ENCODE measurements at places on chromosomes 5 and 9.

- no peak for DNase-seq
These were observed 85.7 kb upstream of the GRIA1 start for GRCh38 chr5:153404747-153405146.

- no peak for DNase-seq
These were observed 191.9 kb upstream of the SEMA6A start for GRCh38 chr5:116766470-116766947.

DNA sequence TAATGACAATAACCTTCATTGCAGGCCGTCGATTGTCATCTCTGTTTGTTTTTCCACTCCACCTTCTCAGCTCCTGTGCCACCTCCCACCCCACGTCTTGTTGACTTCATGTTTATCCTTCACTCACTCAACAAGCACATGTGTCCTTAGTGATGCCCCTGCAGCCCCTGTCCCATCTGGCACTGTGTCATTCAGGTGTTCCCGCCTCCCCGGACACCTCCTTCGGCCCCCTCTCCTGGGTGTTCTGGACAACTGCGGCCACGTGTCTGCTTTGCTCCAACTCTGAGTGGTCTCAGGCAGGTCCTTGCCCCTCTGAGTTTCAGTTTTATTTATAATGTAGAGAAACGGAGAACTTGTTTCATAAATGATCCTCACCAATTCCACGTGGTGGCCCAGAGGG lies 91.0 kb upstream of the COL5A1 start:
- no peak for DNase-seq

- no peak for DNase-seq
These were observed 149.8 kb upstream of the RAPGEF1 start for GRCh38 chr9:131889437-131890251.

- peak; percentile 50 for DNase-seq
These were observed 10.5 kb upstream of the IRF1 start for GRCh38 chr5:132500931-132501628.

DNA sequence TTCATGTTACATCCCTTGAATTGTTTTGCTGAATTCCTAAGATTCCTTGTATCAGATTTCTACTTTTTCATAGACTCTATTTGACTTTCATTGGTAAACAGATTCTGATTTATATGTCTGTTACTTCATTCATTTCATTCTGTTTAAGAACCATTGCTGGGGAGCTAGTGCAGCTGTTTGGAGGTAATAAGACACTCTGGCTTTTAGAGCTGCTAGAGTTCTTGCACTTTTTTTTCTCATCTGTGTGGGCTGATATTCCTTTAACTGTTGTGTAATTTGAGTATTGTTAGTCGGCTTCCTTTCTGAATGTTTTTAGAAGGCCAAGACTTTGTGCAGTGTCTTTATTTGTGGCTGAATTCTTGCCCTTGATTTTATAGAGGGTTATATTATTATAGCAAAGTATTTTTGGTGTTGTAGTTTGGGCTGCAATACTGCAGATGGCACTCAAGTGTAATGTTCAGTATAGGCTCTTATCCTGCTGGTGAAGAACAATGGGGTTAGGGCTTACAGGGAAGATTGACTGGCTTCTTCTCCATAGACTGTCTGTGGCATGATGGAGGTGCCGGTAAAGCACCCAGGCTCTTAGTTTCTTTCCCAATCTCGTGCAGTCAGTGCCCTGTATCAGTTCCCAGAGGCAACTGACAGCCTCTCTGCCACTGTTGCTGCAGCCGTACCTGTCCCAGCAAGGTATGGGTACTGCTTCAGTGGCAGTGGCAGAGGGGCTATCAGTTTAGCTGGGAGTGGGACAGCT lies 162.2 kb downstream of the OXCT1 start:
- no peak for DNase-seq

DNA sequence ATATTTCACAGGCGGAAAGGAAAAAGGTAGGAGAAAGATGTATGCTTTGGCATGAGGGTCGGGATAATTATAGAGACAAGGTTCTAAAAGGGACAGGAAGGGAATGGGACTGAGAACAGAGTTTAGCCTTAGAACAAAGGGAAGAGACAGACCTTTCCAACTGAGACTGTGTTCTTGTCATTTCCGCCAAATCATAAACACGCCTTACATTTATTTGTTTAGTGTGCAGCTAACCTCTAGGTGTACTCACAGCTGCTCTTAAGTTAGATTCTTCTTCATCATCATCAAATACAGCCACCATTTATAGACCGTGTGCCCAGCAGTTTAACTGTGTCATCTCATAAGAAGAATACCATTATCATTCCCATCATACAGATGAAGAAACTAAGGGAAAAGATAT lies 5.9 kb upstream of the DELE1 start:
- no peak for DNase-seq

DNA sequence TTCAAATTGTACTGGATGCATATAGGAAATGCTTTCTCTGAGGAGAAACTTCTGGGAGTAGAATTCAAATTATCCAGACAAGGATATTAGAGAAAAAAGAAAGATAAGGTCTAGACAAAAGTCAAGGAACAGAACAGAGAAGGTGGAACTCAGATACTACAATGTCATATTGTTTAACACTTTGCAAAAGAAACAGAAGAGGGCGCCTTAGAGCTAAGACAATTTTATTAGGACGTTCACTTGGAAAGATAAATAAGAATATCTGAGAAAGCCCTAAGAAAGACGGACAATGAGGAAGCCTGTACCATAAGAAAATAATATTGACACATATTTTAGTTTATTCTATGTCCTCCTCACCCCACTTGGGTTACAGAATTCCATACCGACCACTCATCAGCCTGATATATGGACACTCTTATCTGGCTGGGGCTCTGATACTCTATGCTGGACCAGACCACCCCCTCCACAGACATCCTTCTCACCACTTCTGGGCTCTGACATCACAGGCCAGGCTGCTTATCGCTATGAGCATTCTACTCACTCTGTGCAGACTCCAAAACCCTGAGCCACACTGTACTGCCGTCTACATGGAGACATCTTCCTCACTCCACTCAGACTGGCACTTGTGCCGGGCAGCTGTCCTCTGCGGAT lies 9.1 kb upstream of the AK3 start:
- no peak for DNase-seq

GRCh38 chr9:12566404-12567090 lies 126.6 kb upstream of the TYRP1 start:
- DNase-seq = no peak

- no peak for DNase-seq
These were observed 157.6 kb downstream of the CD180 start for GRCh38 chr5:67038817-67039603.

All from activated effector memory CD4-positive, alpha-beta T cell treated with Interleukin-2 at 50 U/mL for 16 hours (primary cell).